Left cardiac atrium (tissue), 4 donors: ENCODE measurements at places on chromosomes 12 and 14.

DNA sequence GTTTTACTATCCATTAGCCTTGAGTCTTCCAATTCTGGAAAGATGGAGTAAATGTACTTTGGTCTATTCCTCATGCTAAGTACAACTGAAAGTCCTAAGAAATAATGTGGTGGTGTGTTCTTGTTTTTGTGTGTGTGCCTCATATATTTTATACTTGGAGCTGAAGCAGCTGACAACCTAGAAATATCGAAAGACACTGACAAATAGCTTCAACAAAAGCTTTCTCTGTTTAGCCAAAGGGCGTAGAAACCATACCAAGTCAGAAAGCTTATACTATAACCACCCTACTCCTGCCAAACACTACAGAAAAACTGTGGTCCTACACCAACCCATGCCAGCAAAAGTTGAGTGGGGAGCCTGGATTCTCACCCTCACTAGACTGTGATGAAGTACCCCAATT, 188.4 kb downstream of the GPHN start:
- DNase-seq, result no peak

DNA sequence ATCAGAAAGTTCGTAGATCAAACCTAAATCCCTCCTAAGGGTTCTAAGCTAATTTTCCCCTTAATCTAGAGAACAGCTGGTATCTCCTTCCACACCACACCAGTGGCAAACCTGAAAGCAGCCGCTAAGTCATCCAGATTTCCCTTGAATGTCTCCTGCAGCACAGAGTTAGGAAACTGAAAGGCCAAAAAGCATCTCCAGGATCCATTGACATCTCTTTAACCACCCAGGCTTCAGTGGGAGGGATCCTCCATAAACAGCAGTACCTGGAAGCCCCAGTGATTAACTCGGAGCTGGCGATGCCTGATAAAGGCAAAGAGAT, 47.6 kb downstream of the CRACR2A start:
- no peak for DNase-seq

- no peak for DNase-seq
These were observed 1320.5 kb upstream of the SEL1L start for GRCh38 chr14:82854131-82854530.

DNA sequence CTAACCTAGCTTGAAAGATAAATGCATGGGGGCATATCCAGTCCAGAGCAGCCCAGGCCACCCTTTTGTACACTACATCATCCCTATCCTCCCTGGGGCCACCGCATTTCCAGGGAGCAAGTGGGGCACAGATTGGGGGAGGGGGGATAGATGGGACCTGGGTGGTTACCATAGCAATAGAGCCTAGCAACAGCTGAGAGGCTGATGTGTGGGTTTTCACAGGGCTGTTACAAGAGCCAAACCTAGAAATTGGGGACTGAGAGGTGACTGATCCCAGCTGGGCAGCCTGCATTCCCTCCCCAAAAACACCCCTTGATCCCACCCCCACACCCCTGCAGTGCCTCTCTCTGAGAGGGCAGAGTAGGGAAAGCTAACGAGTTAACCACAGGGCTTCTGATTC, 3.7 kb upstream of the ZNF384 start:
- no peak for DNase-seq

DNA sequence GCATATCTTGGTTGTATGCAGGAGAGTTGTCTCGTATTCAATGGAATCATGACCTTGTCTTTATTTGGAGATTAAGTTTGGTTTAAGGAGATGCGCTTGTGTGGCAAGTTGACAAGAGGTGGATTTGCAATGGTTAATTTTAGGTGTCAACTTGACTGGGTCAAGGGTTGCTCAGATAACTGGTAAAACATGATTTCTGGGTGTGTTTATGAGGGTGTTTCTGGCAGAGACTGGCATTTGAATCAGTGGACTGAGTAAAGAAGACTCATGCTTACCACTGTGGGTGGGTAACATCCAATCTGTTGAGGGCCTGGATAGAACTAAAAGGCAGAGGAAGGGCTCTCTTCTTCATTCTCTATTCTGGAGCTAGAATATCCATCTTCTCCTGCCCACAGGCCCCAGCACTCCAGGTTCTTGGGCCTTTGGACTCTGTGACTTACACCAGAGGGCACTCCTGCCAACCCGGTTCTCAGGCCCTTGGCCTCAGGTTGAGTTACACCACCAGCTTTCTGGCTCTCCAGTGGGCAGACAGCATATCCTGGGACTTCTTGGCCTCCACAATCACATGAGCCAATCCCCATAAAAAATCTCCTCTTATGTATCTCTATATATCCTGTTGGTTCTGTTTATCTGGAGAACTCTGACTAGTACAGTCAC, 141.5 kb upstream of the ARID2 start:
- no peak for DNase-seq

- DNase-seq, result peak; percentile 44
These were observed 693 bp downstream of the MAP3K9 start for GRCh38 chr14:70808416-70809224.

- no peak for DNase-seq
These were observed 38.2 kb downstream of the TRPV4 start for GRCh38 chr12:109795023-109795422.

- peak; percentile 43 for DNase-seq
These were observed 141.4 kb downstream of the CRADD start for GRCh38 chr12:93818488-93819049.

- no peak for DNase-seq
These were observed 6.9 kb downstream of the EMG1 start for GRCh38 chr12:6977653-6978052.

- DNase-seq, result no peak
These were observed 31.5 kb upstream of the CRADD start for GRCh38 chr12:93645702-93646101.

- DNase-seq, result no peak
These were observed 898.4 kb downstream of the SLC16A7 start for GRCh38 chr12:60494244-60494643.

- no peak for DNase-seq
These were observed 3.2 kb upstream of the ZNF839 start for GRCh38 chr14:102316338-102316742.

- DNase-seq, result no peak
These were observed 49.4 kb downstream of the DYRK2 start for GRCh38 chr12:67697967-67698366.

GRCh38 chr14:68506645-68507419, 286.0 kb downstream of the ZFP36L1 start:
- no peak for DNase-seq

DNA sequence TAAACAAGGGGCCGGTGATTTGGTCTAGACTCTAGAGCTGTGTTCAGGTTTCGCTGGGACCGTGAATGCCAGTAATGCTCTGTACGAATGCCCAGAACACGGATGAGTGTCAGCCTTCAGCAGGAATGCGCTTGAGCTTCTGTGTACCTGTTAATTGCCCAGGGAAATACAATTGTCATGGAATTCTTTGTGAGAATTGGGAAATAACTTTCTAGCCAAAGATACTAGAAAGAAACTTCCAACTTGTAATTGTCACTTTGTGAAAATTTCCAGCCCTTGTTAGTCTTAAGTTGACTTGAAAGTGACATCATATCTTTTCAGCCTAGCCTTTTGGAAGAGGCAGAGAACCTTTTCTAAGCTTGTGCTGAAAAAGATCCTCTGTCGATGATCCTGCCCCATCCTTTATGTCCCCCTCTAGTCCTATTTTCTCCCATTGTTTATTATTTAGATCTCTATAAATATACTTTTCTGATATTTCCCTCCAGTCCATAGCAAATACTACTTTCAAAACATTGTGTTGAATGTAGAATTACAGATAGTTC, 2.7 kb downstream of the CHST11 start:
- no peak for DNase-seq

- no peak for DNase-seq
These were observed 121.5 kb downstream of the GCH1 start for GRCh38 chr14:54781080-54781479.

DNA sequence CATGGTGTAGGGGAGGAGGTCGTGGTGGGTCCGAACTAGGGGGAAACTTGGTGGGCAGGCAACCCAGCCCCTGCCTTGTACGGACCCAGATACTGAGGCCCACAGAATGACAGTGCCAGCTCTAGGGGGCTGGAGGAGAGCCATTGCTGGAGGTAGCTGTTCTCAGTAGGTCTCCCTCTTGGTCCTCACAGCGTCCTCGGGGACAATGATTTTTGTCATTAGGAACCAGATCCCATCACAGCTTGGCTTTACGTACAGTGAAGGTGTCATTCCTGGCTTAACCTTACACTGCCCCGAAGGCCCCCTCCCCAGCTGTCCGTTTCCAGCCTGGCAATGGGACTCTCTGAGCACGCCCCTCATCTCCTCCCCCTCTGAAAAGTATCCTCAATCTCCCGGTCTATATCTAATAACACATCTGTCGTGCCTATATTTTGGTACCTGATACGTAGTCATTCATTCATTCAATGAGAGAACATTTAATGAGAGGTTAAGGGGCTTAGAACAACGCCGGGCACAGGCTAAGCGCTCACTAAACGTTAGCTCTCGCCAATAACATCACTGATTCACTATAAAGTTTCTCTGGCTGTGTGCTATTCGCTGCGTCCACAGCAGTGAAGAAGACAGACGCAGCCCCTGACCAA, 597 bp upstream of the DYNC1H1 start:
- no peak for DNase-seq

DNA sequence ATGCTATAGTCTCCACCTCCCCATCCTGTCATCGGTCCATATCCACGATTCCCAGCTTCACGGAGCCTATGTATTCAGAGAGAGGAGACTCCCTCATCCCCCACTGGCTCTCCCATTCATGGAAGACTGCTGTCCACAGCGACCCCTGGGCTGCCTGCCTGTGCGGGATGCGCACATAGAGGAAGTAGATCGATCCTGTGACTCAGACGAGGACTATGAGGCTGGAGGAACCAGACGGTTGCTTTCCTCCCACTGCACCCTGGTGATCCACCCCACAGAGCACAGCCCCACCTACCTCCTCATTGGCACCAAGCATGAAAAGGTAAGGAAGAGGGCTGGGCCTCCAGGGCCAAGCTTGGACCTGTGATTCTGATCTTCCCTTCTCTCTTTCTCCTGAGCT, 24.4 kb downstream of the PIGH start:
- DNase-seq, result no peak

- no peak for DNase-seq
These were observed 42.4 kb upstream of the RAD51AP1 start for GRCh38 chr12:4496145-4496838.

DNA sequence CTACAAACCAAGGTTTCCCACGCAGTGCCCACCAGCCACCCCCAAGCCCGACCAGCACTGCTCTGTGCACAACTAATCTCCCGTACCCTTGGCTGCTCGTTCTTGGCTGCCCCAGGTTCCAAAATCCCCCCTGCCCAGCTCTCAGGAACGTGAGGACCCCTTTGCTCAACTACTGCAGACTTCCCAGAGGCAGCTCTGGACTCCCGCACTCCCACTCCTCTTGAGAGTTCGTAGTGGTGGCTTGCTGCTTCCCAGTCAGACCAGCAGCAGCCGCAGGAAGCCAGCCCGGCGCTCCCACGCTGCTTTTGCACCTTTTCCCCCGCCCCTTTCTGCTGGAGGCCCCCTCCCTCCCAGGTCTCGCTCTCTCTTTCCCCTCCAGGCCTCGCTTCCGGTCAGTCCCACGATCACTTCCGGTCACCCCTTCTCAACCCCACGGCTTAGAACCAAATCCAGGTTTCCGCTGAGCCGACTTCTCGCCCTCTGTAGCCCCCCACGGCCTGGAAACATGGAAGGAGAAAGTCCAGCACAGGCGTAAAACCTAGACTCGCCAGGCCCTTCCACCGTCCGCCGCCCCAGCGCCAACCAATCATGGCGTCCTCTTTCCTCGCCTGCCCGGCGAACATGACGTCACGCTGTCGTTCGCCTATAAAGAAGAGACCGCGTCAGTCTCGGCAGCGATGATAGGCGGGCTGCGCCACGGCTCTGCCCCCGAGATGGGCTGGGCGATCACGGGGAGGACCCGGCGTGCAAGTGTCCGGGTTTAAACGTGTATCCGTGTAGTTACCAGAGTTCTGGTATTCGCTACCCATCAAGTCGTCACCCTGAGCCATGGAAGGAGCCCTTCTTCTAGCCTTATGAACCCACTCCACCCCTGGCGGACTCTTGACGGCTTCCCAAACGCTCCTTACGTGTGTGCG, at the start of gene TFCP2:
TSS of gene TFCP2 (minus strand) at position 621 of the 917 bp plus-strand sequence. CDS start 713 bp downstream, outside the sequence.
- peak; percentile 99 for DNase-seq

DNA sequence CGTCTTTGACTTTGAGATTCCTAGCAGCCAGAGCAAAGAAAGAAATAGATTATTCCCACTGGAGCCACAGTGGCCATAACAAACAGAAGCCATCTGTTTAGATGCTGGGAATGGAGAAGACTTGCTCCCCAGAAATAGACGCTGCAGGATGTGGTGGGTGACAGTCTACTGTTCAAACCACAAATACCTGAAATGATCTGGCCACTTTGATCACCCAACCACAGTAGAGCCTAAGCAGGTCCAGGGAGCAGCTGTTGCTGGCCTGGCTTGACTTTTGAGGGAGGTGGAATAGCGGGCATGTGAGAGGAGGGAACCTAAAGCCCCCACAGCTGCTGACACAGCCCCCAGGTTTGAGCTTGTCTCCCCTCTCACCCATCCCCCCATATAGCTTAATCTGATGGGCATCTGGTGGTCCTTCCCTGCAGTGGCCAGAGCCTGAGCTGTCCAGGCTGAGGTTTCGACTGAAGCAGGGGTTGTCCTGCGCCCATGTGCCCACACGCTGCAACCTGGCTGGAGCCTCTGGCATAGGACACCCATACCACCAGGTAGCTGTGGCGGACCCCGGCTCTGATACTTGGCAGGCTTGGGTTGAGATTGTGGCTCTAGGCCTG, 38.7 kb downstream of the SH2B3 start:
- no peak for DNase-seq

DNA sequence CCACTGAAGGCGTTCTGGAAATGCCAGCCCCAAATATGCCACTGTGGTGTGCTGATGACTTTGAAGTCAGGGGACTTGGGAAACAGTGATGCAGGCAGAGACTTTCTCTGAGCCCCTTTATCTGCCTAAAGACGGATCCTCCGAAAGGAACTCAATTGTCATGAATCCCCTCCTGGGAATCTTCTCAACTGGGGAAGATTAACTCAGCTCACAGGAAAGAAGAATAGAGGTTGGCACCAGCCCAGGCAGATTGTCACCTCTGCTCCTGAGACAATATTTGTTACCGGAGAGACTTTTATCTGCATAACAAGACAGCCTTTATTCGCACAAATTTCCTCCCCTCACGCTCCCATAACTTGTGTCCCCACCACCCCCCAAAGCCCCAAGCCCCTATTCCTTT, 414.4 kb downstream of the FUT8 start:
- no peak for DNase-seq
